ENCODE measurements at places on chromosomes 1 and 21.

DNA sequence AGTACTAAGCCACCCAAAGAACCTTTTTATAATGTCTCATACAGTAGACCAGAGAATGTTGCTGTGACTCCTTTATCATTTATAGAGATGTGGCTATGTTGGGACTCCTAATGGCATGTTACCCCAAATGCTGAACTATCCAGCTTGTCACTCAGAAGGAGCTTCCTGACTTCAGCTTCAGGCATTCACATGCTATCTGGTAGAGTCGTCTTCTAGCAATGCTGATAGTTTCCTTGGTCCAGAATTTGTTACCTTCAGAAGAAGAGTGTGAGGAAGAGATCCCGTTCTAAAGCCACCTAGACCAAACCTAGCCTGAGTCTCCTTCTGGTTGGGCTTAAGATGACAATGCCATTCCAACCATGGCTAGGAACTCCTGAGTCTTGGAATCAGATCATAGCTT is 68.1 kb downstream of the OLFML2B start:
- DNase-seq = no peak

DNA sequence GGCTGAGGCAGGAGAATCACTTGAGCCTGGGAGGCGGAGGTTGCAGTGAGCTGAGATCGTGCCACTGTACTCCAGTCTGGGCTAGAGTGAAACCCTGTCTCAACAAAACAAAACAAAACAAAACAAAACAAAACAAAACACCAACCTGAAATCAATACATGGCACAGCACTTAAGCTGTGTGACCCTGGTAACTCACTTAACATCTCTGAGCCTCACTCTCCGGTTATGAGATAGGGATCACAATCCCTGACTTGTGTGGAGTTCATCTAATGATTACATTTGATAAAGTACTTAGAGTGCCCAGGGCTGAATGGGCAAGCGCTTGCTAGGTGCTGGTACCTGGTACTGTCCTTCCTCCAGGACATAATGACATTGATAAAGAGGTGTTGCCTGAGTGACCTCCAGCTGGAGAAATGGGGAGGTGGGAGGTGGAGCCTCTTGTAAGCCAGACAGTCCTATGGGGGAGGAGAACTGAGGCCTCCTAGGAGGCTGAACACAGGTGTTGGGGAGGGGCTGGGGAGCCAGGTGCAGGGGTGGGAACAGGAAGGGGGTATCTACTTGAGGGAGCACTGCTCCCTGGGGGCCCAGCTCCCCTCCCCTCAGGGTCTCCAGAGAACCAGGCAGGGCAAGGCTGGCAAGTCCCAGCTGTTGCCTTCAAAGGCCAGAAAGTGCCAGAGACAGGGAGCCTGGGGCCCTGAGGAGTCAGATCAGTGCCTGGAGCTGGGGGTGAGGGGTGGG is 17.9 kb downstream of the FOXO6 start:
- DNase-seq = no peak

DNA sequence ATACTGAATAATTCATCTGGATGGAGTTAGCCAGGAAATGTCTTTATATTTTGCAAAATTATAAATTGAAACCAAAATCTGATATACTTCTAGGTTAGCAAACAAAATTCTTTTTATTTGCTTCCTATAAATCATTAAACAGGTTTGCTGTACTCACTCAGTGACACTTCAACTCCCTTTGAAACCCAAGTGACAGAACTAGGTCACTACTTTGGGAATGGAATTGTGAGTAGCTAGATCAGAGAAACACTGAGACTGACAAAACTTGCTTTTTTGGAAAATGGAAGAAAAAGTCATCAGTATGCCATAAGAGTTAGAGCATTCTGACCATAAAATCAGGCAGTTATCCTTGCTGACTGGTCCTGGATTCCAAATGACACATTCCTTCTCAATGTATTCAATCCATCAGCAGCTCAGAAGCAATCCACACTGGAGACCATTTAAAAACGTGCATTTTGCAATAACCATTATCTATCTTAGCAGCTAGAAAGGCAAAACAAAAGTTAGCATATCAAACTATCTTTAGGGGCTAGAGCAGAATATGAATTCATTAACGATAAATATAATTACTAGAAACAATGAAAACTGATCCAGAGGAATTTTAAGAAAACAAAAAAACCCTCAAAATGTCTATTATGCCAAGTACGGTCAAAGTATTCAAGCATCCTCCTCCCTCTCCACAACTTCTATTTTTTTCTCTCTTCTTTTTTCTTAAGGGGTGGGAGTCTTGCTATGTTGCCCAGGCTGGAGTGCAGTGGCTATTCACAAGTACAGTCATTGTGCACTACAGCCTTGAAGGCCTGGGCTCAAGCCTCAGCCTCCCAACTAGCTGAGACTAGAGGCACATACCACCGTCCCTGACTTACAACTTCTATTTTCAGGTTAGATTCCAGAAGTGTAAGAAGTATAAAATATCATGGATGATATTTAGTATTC is 60.1 kb downstream of the HNRNPR start:
- peak; percentile 37 for DNase-seq

DNA sequence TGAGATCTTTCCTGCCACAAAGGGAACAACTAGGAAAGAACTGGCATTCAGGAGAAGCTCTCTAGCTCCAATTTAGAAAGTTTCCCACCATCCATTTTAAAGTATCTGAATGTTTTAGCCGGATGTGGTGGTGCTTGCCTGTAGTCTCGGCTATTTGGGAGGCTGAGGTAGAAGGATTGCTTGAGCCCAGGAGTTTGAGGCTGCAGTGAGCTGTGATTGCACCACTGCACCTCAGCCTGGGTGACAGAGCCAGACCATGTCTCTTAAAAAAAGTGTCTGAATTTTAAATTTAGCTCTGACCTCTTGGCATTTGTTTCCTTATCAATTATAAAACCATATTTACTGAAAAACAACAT is 67.2 kb downstream of the RPAP2 start:
- DNase-seq = no peak

- DNase-seq = peak; percentile 86
Observed at GRCh38 chr1:178417858-178418257, 78.9 kb downstream of the CLEC20A start.

DNA sequence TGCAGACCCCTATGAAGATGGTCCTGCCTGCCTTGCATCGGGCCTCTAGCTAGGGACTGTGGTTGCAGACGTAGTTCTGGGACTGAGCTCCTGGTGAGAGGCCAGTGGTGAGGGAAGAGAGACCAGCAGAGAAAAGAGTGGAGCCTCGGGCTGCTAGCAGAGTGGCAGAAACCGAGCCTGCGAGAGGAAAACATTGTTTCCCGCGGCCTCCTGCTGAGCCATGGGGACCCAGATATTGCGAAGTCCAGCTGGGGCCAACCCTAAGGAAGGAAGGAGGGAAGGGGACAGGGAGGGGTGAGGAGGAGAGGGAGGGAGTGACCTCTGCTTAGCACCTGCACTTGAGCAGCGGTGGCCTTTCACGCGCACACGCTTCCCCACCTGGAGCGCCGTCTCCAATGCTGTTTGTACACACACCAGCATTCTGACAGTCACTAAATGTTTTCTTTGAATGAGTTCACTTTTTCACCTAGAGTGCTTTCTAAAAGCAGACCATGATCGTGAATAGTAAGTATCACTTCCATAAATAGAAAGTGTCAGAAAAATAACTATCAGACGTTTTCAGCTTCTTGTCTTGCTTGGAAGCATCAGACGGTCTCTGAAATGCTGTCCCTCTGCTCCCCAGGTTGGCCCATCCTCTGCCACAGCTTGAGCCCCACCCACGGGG is 2.5 kb upstream of the FNDC10 start:
- no peak for DNase-seq

DNA sequence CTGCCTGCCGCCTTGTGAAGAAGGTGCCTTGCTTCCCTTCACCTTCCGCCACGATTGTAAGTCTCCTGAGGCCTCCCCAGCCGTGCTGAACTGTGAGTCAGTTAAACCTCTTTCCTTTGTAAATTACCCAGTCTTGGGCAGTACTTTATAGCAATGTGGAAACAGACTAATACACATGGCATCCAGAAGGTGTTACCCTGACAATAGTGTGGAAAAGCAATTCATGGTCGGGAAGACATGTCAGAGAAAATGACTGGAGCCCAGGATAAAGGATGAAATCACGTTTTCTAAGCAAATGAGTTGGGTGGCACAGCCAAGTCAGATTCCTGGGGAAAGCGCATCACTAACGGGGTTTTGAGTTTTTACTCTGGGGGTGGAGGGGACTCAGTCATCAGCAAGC is 76.4 kb downstream of the HLCS start:
- no peak for DNase-seq

DNA sequence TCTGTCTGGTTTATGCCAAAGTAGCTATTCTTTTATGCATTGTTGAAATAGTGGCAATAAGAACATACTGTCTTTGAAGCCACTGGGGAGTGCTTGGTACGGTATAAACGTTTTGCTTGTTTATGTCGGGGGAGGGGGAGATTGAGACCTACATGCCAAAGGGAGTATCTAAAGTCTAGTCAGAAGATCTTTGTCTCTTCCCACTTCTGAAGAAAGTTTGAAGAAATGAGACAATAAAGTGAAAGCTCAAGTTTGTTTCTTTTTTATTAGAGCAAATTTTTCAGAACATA is 6.8 kb downstream of the AKIRIN1 start:
- DNase-seq = no peak

GRCh38 chr21:22585558-22585957 is 1587.3 kb downstream of the NCAM2 start:
- no peak for DNase-seq

- DNase-seq = peak; percentile 13
Observed at GRCh38 chr1:77063118-77063517, 156.1 kb downstream of the PIGK start.

- DNase-seq = peak; percentile 89
Observed at GRCh38 chr1:68121536-68121935, 71.1 kb upstream of the DIRAS3 start.

DNA sequence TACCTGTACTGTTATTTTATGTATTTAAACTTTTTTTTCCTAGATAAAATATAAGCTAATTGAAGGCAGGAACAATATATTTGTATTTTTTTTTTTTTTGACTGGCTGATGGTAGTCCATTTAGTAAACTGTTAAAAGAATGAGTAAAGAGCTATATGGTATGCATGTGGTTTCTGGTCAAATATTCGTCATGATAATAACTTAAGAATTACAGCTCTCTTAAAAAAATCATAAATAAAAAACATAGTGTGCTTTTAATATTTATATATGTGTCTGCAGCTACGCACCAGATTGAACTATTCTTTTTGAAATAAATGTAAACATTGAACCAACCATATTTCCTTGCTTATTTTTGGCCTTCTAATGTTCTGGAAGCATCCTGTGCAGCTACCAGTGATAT is 272.3 kb upstream of the C1orf105 start:
- DNase-seq = no peak

GRCh38 chr21:25297117-25297516 is 310.2 kb downstream of the MRPL39 start:
- no peak for DNase-seq

- DNase-seq = peak; percentile 43
Observed at GRCh38 chr1:24972221-24972914, 42.3 kb upstream of the RUNX3 start.

GRCh38 chr1:72037745-72038343 is 244.5 kb downstream of the NEGR1 start:
- peak; percentile 43 for DNase-seq

DNA sequence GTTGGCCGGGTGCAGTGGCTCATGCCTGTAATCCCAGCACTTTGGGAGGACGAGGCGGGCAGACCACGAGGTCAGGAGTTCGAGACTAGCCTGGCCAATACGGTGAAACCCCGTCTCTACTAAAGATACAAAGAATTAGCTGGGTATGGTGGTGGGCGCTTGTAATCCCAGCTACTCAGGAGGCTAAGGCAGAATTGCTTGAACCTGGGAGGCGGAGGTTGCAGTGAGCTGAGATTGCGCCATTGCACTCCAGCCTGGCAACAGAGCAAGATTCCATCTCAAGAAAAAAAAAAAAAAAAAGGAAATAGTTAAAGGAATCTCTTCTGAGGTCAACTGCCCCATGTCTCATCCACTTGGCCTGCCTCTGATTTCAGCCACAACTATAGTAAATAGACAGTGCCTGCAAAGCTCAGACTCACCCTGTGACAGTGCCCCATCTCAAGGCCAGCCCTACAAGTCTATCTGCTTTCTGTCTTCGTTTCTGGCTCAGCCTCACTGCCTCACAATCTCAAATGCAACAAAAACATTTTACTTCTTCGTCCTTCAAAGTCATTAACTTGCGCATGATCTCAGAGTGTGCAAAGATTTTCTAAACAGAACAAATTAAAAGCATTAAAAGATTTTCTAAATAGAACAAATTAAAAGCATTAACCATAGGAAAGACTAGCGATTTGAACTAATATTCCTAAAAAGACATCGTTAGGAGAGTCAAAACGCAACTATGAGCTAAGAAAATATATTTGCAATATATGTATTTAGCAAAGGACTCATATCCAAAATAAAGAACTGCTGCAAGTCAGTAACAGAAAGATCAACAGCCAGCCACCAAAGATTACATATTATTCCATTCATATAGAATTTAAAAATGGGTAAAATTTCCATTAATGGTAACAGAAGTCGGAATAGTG is 65.0 kb upstream of the PRDX6 start:
- peak; percentile 49 for DNase-seq

DNA sequence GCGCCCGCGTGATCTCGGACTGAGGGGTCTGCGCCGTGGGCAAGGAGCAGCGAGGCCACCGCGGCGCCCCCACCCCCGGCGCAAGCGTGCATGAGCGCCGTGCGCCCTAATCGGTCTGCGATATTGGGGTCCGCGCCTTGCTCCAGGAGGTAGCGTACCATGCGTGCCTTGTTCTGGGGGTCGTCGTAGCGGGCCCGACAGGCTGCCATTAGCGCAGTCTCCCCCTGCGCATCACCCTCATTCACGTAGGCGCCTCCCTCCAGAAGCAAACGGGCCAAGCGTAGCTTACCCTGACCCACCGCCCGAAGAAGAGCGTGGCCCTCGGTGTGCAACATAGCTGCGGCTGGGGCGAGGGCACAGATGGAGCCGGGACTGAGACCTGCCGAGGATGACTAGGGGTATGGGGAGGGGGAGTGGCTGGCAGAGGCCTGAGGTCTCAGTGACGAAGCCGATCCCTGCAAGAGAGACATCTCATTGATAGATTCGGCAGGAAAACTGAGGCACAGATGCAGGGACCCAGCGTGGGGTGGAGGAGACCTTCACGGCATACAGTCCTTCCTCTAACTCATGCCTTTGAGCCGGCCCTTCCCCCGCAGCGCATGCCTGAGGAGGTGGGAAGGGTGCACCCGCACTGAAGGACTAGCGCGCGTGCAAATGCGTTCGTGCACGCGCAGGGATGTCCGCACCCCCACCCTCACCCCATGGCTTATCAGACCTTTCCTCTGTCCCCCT is 2.8 kb downstream of the ANKRD34A start:
- DNase-seq = no peak

GRCh38 chr1:165897326-165898303 is 70.2 kb downstream of the UCK2 start:
- DNase-seq = no peak

- DNase-seq = peak; percentile 36
Observed at GRCh38 chr1:52574594-52574993, 21.7 kb upstream of the TUT4 start.

All from kidney tubule cell (primary cell).